GM18507 (cell line): ENCODE measurements at places on chromosomes 11 and 22.

- no peak for DNase-seq
These were observed 126.2 kb downstream of the BCR start for GRCh38 chr22:23306438-23306921.

- DNase-seq: no peak
These were observed 131.5 kb upstream of the TRPC6 start for GRCh38 chr11:101715281-101715680.

GRCh38 chr22:37662039-37662438, 3.5 kb downstream of the PDXP start:
- no peak for DNase-seq

GRCh38 chr22:41216984-41217383, 11.9 kb downstream of the L3MBTL2 start:
- DNase-seq: no peak

- no peak for DNase-seq
These were observed 10.1 kb upstream of the DCPS start for GRCh38 chr11:126293726-126294125.

DNA sequence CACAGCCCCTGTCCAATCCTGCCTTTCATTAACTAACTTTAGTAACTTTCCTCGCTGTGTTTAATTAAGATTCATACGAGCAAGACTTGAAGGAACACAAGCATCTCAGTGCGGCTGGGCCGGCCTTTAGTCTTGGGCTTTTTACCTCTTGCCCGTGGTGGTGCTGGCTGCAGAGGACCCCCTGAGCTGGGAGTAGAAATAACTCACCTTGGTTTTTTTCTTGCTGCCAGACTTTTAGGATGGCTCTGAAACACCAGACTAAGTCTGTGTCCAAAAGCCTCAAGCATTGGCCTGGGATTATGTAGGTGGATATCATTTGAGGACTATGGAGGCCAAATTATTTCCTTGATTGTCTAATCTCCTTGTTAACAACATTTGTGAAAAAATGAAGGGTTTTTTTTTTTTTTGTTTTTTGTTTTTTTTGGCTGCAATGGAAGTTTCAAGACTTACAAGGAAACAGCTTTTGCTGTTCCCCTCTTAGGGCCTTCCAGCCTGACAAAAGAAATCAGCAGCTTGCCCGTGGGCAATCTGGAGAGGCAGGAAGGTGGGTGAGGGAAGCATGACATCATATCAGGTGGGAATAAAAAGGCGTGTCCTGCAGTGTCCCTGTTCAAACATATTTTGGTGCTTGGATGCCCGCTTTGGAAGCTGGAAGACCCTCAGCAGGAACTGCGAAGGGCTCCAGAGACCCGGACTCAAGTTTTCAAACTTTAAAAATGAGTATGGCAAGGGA, 44.0 kb downstream of the SMIM38 start:
- DNase-seq: no peak

DNA sequence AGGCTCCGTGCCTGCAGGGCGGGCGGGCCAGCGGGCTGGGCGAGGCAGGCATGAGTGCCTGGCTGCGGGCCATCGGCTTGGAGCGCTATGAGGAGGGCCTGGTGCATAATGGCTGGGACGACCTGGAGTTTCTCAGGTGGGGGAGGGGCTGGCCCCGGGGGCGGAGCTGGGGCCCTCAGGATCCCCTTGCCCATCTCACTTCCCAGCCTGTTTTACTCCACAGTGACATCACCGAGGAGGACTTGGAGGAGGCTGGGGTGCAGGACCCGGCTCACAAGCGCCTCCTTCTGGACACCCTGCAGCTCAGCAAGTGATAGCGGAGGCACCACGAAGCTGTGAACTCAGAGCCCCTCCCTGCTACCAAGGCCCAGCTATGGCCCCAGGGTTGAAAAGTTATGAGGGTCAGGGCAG, 5.9 kb downstream of the PHOX2A start:
- peak; percentile 75 for DNase-seq

- DNase-seq: no peak
These were observed 7.1 kb downstream of the ABCG4 start for GRCh38 chr11:119155733-119156492.

DNA sequence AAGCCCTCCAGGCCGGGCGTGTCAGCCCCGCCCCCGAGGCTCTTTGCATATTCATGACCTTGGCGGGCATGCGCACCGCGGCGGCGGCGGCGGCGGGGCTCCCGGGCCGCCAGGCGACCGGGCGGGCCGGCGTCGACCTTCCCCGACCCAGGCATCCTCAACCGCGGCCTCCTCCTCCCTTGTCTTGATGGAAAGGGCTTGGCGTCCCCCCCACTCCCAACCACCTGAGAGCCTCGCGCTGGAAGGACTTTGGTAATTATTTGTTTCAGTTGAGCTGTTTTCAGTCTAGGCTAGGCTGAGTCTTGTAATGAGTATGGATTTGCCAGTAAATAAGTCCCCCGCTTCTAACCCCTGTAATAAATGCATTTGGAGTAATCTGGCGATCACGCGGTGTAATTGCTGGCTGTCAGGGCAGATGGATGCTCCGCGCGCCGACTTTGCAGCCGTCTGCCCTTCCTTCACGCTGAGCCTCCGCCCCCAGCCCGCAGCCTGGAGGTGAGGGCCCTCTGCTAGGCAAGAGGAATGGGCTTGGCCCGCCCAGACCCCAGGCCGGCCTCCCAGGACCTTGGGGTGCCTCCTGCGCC, 25.2 kb downstream of the FLRT1 start:
- peak; percentile 53 for DNase-seq

DNA sequence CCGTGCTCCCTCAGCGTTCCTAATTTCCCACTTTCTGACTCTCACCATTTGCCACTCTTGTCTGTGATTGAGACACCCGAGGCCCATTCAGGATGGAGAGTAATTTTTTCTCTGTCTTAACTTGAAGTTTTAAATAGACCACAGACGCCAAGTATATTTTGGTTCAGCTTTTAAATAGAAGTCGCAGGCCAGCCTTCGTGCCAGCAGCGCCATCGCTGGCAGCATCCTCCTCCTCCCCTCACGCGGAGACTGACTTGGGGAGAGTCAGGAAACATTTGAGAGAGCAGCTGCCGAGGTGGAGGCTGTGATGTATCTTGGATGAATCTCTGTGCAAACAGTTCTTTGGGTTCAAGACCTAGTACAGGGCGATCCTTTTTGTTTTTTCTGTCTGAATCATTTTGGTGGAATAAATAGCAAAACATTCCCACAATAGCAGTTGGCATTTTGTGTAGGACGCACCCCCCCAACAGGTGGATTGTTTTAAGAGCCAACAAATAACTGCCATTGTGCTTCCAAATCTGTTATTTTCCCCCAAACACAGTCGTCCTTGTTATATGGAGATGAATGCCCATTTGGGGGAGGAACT, 889 bp upstream of the DMC1 start:
- DNase-seq: no peak

DNA sequence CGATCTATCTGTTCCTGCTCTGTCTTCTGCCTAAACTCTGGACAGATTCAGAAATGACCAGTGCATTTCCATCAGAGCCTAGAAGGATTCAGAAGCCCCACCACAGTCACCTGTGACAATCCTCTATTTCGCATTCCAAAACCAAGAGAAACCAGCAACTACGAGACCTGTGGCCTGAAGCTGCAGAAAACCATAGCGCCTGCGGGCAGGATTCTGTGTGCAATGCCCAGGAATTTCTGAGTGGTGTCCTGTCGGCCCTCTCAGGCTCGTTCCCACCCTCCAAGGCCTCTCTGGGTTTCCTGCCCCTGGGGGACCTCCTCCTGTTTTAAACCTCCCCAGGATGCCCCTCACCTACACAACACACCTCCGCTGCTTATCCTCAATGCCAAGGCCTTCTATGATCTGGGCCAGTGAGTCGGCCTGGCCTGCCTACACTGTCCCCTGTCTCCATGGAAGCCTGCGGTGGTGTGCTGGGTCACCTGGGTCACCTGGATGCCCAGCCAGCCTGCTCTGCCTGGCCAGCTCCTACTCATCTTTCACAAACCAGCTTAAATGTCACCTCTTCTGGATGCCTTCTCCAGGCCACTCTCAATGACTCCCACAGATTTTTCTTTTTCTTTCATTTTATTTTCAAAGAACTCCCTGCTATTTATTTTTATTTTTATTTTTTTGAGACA, 198.3 kb downstream of the CEP164 start:
- DNase-seq: no peak

- no peak for DNase-seq
These were observed 116.7 kb downstream of the PHF21B start for GRCh38 chr22:44892803-44893730.

DNA sequence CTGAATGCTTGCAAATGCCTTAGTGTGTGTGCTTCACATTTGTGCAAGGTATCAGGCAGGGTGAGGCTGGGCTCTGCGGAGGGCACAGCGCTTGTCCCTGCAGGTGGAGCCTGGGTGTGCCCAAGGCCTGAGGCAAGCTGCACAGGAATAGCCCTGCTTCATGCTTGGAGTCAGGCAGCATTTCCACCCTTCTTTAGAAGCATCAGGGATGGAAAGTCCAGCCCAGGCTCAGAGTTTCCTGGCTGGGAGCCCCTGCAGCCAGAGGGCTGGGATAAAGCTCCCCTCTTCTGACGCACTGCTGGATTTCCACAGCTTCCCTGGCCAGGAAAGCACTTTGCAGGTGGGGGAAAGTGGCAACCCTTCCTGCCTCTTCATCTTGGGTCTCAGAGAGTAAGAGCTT, 63.4 kb downstream of the GALNT18 start:
- no peak for DNase-seq

- DNase-seq: no peak
These were observed 117.6 kb downstream of the ARHGAP8 start for GRCh38 chr22:44870021-44870420.

DNA sequence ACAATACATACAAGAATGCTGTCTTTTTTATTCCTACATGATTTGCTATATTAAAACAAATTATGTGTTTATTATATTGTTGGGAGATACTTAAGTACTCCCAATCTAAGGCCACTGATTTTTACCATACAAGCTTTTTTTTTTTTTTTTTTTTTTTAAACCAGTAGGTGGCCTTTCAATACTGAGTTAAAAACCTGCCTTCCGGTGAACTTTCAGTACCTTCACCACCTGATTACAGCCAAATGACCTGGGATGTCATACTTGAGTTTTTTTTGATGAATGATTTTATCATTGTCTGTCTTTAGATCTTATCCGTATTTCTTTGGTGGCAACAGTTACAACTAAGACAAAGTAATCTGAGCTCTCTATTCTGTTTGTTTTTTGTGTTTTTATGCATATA, 94.0 kb upstream of the FOLH1 start:
- no peak for DNase-seq

- no peak for DNase-seq
These were observed 274.0 kb downstream of the SOX6 start for GRCh38 chr11:16082095-16083055.

DNA sequence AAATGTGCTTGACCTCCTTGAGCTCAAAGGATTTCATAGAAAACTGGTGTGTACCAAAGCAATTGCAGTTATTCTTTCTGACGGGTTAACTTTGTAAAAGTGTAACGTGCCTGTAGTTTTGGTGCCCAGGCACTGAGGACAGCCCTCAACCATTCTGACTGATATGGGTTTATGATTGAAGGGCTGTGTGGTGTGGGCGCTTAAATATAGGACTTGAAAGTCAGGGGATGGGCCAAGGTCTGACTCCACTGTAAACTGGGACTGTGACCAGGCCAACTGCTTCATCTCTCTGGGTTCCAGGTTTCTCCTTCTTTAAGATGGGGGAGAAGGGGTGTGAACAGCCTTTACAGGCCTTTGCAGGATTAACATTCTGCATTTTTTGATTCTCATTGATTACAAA, 191.1 kb upstream of the ARHGAP20 start:
- no peak for DNase-seq

DNA sequence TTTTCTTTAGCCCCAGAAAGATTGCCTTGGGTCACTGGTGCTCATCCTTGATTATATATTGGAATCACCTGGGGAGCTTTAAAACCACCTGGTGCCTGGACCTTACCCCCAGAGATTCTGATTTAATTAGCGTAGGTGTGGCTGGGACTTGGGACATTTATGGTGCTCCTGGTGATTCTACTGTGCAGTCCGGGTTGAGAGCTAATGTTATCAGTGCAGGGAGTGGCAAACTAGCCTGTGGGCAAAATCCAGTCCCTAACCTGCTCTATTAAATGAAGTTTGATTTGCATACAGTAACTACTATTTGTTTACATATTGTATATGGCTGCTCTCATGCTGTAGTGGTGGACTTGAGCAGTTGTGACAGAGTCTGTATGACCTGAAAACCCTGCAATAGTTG, 134.0 kb upstream of the SORL1-AS1 start:
- no peak for DNase-seq

DNA sequence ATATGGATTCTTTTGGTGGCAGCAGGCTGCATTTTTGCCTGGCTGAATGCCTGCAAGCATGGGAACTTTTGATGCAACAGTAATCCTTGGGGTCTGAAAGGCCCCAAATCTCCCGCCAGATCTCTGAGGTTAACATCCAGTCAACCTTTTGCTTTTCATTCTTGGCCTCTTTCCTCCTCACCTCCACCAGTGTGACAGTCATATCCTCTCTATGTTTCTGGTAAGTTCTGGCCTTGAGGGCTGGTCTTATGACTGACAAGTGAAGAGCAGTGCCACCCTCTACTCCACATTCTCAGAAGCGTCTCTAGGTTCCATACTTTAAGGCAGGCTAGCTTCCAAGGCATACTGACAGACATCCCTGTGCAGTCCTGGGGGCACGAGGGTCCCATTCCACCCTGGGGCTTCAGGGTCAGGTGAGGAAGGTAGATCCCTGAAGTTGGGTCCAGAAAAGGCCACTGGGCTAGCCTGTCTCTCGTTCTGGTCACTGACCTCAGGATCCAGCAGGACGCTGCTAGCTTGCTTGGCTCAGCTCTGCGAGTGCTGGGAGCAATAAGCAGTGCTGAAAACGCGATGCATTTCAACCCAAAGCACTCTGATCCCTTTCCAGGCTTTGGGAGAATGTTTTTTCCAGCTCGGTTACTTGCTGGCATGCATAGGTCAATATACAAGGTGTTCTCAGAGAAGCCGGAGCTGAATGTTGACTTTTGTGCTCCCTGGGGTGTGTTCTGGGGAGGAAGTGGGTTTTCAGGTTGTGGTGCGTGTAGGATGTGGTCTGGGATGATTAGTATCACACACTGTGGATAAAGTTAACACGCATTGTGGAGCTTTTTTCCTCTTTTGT, 75.2 kb downstream of the PTPRJ start:
- DNase-seq: no peak

- no peak for DNase-seq
These were observed 97.4 kb downstream of the FDX1 start for GRCh38 chr11:110527146-110527545.

- DNase-seq: no peak
These were observed 28.6 kb downstream of the APOL5 start for GRCh38 chr22:35746248-35746647.

GRCh38 chr11:21909145-21909544, 283.7 kb upstream of the ANO5 start:
- no peak for DNase-seq

GRCh38 chr22:22079404-22080148, 97.0 kb upstream of the TOP3B start:
- DNase-seq: no peak

GRCh38 chr11:69156235-69156639, 502 bp downstream of the SMIM38 start:
- DNase-seq: no peak

- no peak for DNase-seq
These were observed 6.5 kb downstream of the IGLL5 start for GRCh38 chr22:22893891-22894739.

- DNase-seq: no peak
These were observed 1.3 kb upstream of the LIMK2 start for GRCh38 chr22:31210556-31211421.
